ENCODE measurements at places on chromosomes 5 and 9. TPM values are rescaled to one million over a fixed set of nuclear protein-coding genes. Genes with fewer than 3 reads are reported as not detected.
A peak's percentile ranks its signal among the peaks of the same experiment; 100 is the strongest.

The GRXCR2 gene
- total RNA-seq = not detected

The ECSCR gene
- total RNA-seq = 1.7 TPM

The DBH gene
- not detected for total RNA-seq

The SLIT3 gene
- 1.1 TPM for total RNA-seq

The BRINP1 gene
- not detected for total RNA-seq

The ECM2 gene
- total RNA-seq = not detected

The PCDHGA2 gene
- total RNA-seq = 0.12 TPM

The LRRC19 gene
- not detected for total RNA-seq

GRCh38 chr5:96875791-96876291, 459 bp upstream of the ERAP2 start:
- peak; percentile 82 for DNase-seq

- no peak for DNase-seq
These were observed 858 bp downstream of the NCS1 start for GRCh38 chr9:130172858-130173665.

DNA sequence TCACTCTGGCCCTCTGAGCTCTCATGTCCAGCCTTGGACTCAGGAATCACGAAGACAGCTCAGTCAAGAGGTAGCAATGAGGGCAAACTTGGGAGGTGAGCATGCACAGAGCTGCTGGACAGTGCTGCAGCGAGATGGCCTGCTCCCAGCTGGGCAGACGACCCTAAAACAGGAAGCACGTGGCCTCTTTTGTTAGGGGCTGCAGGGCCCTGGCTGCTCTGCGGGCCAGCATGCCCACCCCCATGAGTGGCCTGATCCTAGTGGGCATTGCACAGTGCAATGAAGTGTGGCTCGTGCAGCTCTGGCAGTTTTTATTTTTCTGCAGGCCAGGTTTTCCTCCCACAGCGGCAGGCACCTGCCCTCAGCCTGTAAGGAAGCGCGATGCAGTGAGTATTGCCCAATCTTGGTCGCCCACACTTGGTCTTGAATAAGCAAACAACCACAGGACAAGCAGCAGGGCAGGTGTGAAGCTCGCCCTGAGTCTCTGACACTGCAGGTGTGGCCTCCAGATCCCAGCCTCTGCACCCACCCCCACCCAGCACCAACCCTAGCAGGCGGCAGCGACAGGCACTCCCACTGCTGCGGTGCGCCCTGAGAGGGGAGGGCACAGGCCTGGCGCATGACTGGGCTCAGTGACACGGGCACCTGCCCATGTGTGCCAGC, 60.8 kb downstream of the SEMA4D start:
- no peak for DNase-seq

DNA sequence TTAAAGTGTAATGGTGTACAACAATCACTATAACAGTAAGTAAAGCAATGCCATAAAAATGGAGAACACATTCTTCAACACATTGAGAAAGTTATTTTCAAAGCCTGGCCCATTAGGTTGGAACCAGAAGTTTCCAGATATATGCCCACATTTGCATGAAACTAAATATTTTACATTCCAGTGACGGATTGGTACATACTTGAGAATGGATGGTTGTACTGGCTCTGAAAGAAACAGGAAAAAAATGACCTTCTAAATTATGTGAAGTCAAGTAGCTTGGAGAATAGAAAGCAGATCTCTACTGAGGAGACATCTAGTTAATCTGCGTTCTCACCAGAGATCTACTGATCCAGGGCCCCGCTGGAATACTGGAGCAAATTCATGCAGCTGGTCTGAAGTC, 1037.0 kb downstream of the NR2F1-AS1 start:
- no peak for DNase-seq

GRCh38 chr5:5135957-5136676, 4.0 kb upstream of the ADAMTS16 start:
- DNase-seq = no peak

DNA sequence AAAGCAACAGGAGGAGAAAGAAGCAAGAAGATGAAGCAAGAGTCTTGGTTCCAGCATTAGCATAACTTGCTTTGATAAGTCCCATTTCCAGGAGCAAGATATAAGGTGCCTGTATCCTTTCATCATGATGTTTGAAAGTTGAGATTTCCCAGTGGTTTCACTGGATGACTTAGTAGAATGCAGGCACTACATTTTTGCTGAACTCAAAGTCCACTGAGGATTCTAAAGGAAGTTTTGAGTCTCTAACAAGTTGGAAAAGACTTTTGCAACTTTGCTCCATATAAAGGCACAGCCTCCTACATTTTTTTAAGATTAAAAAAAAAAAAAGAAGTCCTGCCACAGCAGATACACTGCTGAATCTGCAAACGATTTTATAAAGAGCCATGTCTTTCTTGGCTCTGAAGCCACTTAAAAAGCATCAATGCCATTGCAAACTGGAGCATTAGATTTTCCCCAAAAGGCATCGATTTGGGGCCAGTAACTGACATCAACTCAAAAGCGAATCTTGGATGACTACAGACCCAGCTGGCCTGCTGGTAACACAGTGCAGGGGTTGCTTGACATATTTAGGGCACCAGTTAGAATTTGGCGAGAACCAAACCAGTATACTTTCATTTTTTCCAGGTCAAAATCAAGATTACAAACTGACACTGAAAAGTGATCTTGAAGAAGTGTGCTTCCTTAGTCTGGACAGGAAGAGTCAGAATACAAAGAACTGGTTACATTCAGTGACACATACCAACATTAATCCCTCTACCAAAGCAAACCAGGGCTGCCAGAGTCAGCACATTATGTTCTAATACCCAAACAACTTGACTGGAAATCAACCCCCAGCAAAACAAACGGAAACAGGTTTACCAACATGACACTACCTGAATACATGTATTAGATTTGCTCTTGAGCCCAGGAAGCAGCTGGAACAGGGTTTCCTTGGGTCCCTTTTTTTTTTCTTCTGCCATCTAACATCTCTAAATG, 39.1 kb upstream of the KCNV2 start:
- no peak for DNase-seq

- no peak for DNase-seq
These were observed 14.2 kb upstream of the C5orf46 start for GRCh38 chr5:147920420-147921030.

- peak; percentile 80 for DNase-seq
These were observed 7.1 kb upstream of the AFAP1L1 start for GRCh38 chr5:149264439-149265067.

- DNase-seq = no peak
These were observed 100.7 kb upstream of the S1PR3 start for GRCh38 chr9:88890546-88890945.

DNA sequence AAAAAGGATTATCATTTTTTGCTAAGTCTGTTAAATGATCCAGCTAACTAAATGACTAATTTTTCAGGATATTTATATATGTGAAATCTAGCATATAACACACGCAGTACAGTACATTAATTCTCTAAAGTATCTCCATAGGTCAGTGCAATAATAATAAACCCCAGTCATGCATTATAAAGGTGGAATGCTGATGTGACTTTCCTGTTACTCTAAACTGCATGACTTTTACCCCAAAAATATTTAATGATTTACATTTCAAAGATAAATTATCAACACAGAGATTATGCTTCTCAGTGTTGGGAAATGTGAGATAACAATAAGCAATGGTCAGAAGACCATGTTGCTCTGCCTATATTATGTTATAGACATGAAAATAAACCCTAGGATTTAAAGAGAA, 34.1 kb upstream of the PAM start:
- no peak for DNase-seq

- DNase-seq = peak; percentile 68
These were observed 3.5 kb upstream of the SEMA4D start for GRCh38 chr9:89501311-89501898.

DNA sequence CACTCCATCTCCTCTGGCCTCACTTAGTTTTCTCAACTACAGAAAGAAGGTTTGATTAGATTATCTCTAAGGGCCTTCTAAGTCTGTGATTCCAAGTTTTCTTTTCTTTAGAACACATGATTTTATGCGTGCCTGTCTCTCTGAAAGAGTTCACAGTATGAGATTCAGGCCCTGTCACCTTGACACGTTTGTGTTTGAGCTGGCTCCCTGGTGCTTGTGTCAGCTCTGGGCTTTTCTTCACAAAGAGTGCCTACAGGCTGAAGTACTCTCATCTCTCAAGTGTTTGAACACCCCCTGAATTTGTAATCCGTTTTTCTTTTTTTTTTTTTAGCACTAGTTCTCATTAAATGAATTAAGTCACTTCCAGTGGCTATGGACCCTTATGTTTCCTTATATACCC, 306.9 kb upstream of the C9orf72 start:
- DNase-seq = no peak

GRCh38 chr9:127520941-127521918, 69.9 kb downstream of the LRSAM1 start:
- DNase-seq = no peak

- DNase-seq = peak; percentile 90
These were observed 828 bp downstream of the ATP6V0E1 start for GRCh38 chr5:172984244-172984953.

- DNase-seq = no peak
These were observed 101.6 kb upstream of the BASP1 start for GRCh38 chr5:17115855-17116254.

DNA sequence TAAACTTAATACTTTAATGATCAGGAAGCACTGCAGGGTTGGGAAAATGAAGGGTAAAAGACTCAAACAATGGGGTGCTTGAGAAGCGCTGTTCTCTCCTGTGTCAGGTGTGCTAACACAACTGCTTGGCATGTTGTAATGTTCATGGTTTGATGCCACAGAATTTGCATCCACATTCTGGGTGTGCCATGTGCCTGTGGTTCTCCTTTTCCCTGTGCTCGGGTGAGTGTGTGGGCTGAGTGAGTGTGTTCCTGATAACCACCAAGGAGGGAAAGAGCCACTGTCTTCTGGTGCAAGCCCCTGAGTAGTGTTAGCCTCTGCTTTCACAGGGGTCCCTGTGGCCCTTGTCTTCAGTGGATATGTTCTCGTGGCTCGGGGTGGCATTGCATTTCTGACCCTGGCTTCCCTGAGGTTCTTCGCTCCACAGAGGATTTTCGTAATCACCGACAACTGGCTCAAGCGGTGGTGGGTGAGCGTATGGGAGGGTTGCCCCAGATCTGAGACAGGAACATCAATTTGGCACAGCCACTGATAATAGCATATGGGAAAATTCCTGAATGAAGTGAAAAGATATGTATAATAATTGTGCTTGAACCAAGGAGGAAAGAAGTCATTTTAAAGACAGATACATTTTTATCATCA, 102.0 kb downstream of the MVB12B start:
- no peak for DNase-seq

All from activated CD4-positive, alpha-beta T cell treated with anti-CD3 and anti-CD28 coated beads, Interleukin-2, amount 10 ng/mL, durations not matched to agents 24 days and 14 days (primary cell).